ENCODE measurements at places on chromosomes 4 and X.
A peak's percentile ranks its signal among the peaks of the same experiment; 100 is the strongest.

DNA sequence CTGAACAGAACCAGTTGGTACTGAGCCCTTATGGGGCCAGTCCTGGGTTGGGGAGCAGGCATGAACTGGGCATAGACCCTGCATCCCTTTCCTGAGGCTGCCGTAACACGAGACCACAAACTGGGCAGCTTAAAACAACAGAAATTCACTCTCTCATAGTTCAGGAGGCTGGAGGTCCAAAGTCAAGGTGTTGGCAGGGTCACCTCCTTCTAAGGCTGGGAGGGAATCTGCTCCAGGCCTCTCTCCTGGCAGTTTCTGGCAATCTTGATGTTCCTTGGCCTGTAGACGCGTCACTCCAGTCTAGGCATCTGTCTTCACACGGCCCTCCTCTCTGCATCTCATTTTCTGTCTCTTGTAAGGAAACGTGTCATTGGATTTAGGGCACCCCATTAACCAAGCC is 19.8 kb upstream of the SORCS2 start:
- DNase-seq, result no peak

DNA sequence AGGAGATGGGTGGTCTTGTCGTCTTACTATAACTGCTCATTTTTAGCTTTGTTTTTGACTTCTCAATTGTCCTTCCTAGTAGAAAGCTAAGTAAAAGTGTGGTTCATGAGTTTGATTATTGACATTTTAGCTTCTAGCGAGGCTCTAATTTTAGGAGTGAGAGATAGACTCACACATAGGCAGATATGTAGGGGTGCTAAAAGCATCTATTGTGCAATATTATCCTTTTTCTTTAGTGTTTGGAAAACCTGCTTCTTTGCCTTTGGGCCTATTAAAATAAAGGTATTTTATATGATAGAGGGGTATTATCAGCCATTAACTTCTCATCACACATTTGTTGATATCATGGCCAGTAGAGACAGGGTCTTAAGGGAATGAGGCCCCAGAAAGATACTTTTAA is 195.3 kb downstream of the SPRY1 start:
- no peak for DNase-seq

- DNase-seq, result no peak
Measured at GRCh38 chr4:30724247-30724646, 4.1 kb downstream of the PCDH7 start.

DNA sequence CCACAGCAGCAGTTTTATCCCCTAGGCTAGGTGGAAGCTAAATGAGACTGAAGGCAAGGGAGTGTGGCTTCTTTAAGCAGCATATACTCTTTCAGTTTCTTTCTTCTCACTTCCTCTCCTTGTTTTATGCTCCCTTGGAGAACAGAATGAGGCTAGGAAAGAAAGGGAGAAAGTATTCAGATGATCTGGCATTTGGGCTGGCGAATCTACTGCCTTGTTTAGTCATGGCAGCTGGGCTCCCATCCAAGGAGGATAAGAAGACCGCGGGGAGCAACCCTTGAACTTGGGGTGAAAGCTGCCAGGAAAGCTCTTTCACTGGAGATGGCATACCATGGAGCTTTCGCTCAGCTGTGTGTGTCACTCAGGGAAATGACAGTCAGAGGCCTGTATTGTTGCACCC is 72.1 kb downstream of the ARHGEF38 start:
- no peak for DNase-seq

DNA sequence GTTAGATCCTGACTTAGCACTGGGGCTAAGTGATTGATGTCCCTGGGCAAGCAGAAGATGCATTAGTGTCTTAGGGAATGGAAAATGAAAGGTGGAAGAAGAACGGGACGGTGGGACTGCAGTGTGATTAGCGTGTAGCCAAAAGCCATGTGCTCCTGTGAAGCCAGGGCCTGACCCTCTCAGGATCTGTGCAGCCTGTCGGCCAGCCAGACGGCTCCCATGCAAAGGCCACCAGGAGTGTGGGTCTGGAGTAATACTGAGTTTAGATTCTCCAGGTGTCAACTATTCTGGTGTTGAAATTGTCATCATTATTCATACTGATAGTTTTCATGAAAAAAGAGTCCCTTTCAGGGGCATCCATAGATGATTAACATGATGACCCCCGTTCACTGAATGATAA is 32.0 kb downstream of the REELD1 start:
- no peak for DNase-seq

DNA sequence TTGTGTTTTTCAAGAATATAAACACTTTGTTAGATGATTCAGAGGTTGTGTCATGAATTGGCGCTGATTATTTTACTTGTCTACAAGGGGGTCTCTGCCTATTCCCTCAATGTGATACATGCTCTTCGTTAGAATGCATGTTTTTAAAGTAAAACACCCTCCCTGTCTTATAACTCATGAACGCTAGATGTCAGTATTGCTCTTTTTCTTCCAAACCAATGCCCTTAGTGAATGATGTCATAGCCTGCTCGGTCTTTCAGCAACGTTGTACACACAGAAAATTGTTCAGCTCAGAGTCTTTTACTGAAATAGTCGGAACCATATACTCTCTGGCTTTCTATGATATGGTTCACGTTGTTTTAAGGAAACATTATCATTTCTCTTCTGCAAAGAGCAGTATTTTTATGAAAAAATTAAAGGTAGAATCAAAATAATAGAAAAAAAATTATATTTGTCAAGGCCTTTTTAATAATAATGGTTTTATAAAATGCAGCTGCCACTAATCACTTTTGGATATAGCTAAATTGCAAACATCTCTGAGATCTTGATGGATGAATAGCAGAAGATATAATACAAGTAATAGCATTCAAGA is 292.9 kb downstream of the TLL1 start:
- no peak for DNase-seq

GRCh38 chr4:108940149-108940548 is 177.3 kb upstream of the ETNPPL start:
- DNase-seq, result no peak

- no peak for DNase-seq
Measured at GRCh38 chrX:52923781-52924241, 26.7 kb downstream of the FAM156B start.

- no peak for DNase-seq
Measured at GRCh38 chr4:32010221-32010620, 1290.1 kb downstream of the PCDH7 start.

DNA sequence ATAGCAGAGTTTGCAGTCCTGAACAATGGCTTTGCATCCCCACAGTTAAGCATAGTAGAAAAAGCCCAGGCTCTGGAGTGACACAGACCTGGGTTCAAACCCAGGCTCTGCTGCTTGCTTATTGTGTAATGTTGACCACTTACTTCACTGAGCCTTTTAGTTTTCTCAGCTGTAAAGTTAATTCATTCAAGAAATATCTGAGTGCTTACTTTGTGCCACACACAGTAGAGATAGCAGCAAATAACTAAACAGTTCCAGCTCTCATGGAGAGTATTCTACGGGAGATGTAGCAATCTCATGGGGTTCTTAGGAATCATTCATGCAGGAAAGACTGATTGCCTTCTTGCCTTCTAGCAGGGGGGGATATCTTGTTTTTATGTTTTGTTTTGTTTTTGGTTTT is 63.2 kb downstream of the SLC9A6 start:
- no peak for DNase-seq

DNA sequence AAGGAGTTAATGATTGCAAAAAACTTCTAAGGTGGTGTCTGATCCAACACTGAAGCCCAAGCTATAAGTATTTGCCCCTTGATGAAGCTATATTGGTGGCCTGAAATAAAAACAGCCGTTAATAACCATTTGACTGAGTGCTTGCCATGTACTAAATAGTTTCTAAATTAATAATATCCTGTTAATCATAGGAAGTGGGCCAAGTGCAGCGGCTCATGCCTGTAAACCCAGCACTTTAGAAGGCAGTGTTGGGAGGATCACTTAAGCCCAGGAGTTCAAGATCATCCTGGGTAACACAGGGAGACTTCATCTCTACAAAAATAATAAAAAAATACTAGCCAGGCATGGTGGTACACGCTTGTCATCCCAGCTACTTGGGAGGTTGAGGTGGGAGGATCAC is 8.3 kb downstream of the NDP start:
- DNase-seq, result no peak

GRCh38 chrX:17828171-17828570 is 32.9 kb downstream of the RAI2 start:
- no peak for DNase-seq

DNA sequence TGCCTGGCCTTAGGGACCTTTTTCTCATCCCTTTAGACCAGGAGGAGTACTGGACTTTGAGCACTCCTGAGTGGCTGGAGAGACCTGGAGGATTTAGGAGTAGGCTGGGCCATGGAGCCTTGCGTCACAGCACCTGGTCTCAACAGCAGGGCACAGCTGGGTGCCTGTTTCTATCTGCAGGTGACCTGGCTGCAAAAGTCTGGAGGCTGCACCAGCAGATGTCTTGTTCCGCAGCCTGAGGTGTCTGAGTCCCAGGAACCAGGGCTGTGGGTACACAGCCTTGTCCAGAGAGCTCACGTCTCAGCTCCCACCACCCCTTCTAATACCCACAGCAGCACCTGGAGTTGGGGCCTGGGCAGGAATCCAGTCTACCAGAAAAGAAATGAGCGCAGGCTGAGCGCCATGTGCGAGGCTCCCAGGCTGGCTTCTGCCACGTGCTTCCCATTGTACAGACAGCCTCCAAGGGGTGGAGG is 5.0 kb upstream of the NSD2 start:
- no peak for DNase-seq

- no peak for DNase-seq
Measured at GRCh38 chr4:139942241-139942640, 211.7 kb downstream of the MAML3 start.

GRCh38 chr4:142393127-142393526 is 453.0 kb downstream of the INPP4B start:
- DNase-seq, result no peak

- DNase-seq, result no peak
Measured at GRCh38 chr4:186514271-186514950, 41.0 kb downstream of the MTNR1A start.

DNA sequence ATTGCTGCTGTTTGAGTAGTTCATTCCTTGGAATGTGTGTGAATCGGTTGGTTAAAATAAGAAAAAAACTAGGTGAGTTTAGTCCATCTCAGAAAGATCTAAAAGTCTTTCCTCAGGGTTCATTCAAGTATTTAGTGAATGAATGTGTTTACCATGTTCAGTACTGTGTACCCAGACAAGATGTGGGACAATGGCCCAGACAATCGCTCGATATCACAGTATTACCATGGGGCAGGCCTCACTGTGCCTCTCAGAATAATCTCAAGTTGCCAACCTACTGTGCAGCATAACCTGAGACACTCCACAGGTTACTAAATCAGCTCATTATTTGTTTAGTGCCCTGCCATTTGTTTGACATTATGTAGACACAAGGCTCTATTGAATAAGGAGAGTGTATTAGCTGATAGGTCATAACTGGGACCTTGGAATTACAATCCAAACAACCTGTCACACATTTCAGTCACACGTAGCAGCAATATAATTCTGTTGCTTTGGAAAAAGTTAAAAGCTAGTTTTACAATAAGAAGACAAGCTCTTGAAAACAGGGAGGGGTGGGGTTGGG is 24.9 kb upstream of the AMOT start:
- no peak for DNase-seq

- no peak for DNase-seq
Measured at GRCh38 chr4:94177822-94178221, 29.8 kb upstream of the SMARCAD1 start.

DNA sequence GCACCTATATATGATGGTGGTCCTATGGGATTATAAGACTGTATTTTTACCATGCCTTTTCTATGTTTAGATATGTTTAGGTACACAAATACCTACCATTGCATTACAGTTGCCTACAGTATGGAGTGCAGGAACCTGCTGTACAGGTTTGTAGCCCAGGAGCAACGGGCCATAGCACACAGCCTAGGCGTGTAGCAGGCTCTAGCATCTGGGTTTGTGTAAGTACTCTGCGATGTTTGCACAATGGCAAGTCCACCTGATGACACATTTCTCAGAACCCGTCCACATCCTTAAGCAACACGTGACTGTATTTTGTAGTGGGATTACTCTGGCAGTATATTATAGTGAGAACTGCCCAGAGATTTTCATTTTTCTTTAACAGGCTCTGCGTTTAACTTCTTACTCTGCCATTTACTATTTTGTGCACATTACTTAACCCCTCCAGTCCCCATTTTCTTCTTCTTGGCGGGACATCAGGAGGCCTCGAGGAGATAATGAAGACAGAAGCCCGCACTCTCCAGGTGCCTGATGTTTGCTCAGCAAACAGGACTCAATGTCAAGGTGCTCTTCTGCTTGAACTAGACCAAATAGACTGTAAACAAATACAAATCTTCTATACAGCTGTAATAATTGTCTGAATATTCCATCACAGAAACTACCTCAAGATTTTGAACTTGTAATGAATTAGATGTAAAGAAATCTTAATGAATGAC is 102.0 kb upstream of the PDLIM3 start:
- no peak for DNase-seq

DNA sequence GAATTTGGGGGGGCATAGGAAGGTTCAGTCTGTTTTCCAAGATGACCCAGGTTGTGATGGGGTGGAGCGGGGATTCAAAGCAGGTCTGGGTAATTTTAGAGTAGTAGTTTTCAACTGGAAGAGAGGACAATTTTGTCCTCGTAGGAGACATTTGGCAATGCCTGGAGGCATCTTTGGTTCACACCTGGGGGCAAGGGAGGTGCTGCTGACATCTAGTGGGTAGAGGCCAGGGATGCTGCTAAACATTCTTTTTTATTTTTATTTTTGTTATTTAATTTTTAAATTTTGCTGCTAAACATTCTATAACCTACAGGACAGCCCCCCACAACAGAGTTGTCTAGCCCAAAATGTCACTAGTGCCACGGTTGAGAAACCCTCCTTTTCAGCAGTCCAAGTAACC is 1.9 kb downstream of the RAB9A start:
- DNase-seq, result no peak

- peak; percentile 23 for DNase-seq
Measured at GRCh38 chr4:83282049-83282535, 2.5 kb downstream of the COQ2 start.

DNA sequence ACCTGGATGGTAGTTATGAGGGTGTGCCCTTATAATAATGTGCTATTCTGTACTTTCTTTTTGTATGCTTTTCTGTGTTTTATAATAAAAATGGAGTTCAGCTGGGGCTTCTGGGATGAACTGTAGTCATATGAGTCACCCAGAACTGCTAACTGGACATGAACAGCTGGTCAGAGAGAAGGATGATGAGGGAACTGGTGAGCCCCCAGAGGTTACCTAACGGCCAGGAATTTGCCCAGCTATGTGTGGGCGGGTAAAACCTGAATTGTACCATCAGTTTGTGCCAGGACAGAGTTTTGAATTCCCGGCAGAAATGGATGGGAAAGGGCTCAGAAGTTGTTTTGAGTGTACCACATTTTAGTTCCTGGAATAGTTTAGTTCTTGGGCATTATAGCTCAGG is 138.0 kb upstream of the USP9X start:
- no peak for DNase-seq

GRCh38 chr4:1830642-1831228 is 25.2 kb downstream of the LETM1 start:
- no peak for DNase-seq
